ENCODE measurements at places on chromosomes 6 and 20.
A peak's percentile ranks its signal among the peaks of the same experiment; 100 is the strongest.

GRCh38 chr20:2816583-2817340 is 598 bp downstream of the TMEM239 start:
- no peak for DNase-seq

- no peak for DNase-seq
Observed at GRCh38 chr6:17820055-17820454, 113.3 kb upstream of the NUP153 start.

DNA sequence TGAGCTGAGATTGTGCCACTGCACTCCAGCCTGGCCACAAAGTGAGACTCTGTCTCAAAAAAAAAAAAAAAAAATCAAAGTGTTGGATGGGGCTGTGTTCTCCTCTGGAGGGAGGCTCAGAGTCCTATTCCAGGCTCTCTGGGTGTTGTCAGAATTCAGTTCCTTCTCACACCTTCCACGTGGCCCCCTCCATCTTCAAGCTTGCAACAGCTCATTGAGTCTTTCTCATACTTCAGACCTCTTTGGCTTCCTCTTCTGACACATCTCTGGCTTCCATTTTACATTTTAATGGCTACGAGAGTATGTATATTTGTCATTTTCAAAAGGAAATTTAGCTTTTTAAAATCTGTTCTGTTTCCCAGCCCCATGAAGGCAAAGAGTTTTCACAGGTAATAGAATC is 85.8 kb downstream of the RNF144B start:
- no peak for DNase-seq

DNA sequence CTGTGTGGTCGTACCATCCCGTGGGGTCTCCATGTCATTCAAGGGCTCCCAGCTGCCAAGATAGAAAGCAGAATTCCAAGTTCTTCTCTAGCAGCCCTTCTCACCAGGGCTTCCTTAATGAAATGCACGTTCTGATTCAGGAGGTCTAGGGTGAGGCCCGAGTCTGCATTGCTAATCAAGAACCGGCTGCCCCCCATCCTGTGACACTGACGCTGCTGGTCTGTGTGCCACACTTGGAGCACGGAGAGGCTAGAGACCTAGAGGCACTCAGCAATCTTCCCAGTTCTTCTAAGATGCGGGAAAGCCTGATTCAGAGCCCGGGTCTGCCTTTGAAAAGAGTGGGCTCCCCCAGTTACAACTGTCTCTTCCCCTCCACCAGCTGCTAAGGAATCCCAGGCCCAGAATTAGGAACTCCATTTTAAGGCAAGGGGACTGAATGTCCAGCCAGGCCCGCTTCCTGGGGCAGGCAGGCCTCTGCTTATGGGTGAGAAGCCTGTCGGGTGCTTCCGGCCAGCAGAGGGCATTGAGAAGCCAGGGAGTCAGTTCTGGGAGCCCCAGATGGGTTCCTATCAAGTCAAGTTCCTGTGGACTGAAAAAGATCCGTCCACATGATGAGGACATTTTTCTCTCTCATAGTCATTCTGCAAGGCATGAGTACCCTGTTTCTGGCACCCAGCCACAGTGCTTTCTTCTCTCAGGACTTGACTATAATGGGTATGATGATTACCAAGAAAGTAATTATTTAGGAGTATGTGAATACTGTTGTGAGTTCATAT is 69.8 kb upstream of the RIN2 start:
- no peak for DNase-seq

GRCh38 chr20:59051666-59052185 is 9.1 kb upstream of the PRELID3B start:
- DNase-seq: no peak

DNA sequence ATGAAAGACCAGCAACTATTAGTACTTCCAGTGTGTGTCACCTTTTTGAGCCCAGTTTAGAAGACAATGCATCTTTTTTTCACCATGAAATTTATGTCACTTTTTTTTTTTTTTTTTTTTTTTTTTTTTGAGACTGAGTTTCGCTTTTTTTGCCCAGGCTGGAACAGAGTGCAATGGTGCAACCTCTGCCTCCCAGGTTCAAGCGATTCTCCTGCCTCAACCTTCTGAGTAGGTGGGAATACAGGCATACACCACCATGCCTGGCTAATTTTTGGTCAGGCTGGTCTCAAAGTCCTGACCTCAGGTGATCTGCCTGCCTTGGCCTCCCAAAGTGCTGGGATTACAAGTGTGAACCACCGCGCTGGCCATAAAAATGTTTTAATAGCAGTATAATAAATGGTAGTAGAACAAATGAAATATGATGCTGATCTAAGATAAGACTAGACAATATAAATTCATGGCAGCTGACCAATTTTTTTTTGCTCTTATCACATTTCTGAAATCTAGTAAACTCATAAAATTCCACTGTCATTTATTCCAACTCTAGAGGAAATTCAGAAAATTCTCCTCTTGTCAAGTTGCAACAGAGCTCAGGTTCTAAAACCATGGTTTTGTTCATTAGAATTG is 21.3 kb downstream of the NHSL1 start:
- DNase-seq: no peak

DNA sequence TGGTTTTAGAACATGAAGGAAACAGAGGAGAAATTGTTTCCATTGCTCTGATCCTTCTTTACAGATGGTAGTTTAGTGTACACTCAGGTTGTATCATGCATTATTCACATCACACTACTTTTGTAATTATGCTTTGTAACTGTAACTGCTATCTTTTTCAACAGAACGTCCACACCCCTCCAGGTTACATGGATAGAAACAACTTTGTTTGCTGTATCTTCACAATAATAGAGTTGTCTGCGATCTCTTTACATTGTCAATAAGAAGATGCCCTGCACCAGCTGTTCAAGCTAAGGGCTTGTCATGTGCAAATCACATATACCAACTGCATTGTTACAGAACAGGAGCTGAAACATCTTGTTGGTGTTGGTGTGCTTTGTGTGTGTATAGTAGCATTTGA is 67.9 kb upstream of the MAP7 start:
- DNase-seq: no peak

DNA sequence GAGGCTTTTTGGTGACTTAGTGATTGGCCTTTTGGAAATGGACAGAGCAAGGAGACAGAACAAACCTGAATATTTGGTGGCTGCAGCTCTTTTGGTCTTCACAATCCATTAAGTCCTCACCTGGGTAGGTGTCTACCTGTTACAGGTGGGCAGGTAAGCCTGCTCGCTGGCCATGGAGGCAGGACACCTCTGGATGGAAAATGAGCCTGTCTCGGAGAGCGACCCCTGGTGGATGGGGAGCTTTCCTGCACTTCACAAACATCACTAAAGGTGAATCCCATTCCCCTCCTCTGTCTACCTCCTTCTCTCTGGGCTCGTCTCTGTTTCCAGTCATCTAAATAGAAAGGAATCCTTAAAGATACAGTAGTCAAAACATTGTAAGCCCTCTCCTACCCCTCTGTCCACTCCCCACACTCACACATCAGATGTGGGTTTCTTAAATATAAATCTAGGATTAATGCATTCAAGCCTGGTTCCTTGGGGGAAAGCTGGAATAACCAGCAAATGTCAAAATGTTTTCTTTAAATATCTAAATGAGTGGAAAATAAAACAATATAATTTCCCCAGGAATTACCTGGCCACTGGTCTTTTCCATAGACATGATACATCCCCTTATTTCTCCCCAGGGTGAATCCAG is 304.9 kb downstream of the CDH26 start:
- peak; percentile 27 for DNase-seq

GRCh38 chr20:58847463-58847862 is 3.2 kb downstream of the GNAS-AS1 start:
- DNase-seq: no peak

DNA sequence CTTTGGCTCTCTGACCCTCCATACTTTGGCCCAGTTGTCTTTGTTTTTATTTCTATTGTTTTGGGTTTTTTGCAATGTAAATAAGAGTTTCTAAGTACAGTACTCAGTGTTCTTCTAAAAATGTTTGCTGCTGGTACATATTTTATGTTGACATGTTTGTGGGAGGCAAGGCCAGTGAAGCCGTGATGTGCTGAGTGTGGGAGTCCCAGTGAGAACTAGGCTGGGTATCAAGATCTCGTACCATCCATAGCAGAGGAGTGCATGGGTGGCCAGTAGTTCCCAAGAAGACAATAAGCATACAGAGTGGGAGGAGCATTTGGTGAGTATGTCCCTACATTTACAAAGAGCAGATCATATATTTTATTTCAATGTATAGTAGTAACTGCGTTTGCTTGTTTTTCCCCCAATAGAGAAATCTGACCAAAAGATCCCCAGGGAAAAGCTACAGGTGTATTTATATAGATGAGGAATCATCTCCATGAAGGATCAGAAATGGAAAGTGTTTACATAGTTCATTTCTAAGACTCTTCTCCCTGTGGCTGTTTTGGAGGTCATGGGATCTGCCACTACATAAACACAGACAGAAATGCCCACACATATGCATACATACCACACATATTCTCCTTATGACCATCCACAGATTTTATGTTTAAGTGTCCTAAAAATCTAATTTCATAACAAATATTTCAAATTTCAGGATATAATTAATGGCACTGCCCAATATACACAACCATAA is 285.9 kb downstream of the ALDH8A1 start:
- DNase-seq: no peak

GRCh38 chr6:37943436-37944058 is 124.0 kb downstream of the ZFAND3 start:
- DNase-seq: no peak

DNA sequence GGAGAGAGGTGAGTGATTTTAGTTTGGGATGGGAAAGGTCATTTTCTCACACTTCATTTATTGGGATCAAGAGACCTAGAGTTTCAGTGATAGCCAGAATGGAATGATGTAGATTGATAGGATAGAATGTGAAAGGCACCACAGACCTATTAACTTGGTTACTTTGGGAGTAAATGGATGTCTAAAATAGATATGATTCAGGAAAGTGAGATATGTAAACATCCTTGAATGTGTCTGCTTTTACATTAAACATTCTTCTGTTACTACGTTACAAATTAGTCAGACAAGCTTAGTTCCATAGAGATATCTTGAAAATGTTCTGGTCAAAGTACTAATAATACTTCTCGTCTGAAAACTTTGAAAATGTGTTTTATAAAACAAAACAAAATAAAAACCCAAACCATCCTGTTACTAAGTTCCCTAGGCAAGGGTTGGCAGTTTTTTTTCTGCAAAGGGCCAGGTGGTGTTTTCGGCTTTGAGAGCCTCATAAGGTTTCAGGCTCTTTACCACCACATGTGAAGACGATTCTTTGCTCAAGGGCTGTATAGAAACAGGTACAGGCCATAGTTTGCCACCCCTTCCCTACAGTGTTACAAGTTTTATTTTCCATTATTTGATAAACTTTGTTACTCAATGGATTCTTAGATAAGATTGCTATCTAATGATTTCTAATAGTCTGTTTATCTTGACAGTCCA is 3.4 kb downstream of the CYB5R4 start:
- DNase-seq: no peak

- DNase-seq: no peak
Observed at GRCh38 chr6:120871416-120872261, 462.6 kb downstream of the TBC1D32 start.

DNA sequence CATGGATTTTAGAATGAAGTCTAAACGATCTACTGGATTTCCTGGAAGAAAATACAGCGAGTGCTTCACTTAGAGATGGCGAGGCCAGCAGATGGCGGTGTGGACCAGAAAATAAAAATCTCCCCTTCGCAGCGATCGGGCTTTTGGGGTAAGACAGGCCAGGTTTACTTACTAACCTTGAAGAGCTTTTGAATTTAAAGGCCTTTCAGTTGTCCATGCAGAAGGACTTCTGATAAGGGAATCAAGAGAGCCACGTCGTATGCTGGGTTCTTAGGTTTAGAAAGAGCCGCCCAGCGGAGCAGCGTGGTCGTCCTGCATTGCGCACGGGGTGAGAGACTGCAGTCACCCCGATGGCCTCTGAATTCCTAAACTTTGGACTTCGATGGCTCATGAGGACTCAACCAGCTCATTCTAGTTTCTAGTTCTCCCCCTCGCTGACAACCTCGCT is 125.2 kb upstream of the RALGAPA2 start:
- DNase-seq: peak; percentile 49

DNA sequence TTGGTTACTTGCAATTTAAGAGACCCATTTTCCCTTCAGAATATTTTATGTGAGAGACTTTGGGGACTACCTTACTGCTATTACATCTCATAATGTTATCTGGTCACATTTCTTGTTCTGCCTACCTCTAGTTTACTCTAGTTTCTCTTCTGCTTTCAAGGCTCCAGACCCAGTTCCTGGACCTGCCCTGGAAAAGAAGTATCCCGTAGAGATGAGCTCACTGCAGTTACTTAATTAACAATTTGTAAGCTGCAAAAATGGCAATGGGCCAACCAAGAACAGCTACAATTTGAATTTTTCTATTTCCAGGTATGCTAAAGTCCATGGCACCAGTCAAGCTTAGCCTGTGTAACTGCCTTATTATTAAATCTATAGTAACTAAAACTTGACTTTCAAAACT is 25.0 kb downstream of the TAB2 start:
- no peak for DNase-seq

GRCh38 chr20:43988867-43989266 is 74.2 kb downstream of the TOX2 start:
- DNase-seq: no peak
